ENCODE measurements at places on chromosomes 6 and 20.

- DNase-seq: no peak
Measured at GRCh38 chr20:51128198-51128597, 105.3 kb upstream of the KCNG1 start.

DNA sequence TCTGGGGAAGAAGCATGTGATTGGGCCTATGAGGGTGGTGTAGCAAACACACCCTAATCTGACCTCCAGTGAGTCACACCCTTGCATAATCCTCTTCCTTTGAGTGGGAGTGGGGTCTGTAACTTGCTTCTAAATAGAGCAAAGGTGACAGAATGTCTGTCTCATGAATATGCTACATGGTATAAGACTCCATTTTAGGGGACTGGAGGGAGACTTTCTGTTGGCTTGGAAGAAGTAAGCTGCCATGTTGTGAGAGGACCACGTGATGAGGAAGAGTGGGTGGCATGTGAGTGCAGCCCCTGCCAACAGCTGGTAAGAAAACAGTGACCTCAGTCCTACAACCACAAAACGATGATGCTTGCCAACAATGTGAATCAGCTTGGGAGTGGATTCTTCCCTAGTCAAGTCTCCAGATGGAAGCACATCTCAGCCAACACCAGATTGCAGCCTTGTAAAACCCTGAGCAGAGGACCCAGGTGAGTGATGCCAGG is 3.7 kb downstream of the AK9 start:
- DNase-seq: no peak

- DNase-seq: no peak
Measured at GRCh38 chr6:24691550-24691949, 24.7 kb downstream of the ACOT13 start.

GRCh38 chr20:14721926-14722452 is 384.6 kb upstream of the FLRT3 start:
- no peak for DNase-seq

- no peak for DNase-seq
Measured at GRCh38 chr6:135193221-135193620, 12.1 kb downstream of the MYB start.

GRCh38 chr20:24662752-24663365 is 193.4 kb downstream of the SYNDIG1 start:
- no peak for DNase-seq

- DNase-seq: no peak
Measured at GRCh38 chr20:35226884-35227681, 593 bp downstream of the MMP24 start.

GRCh38 chr6:139981768-139982181 is 607.3 kb upstream of the CITED2 start:
- DNase-seq: no peak

- DNase-seq: no peak
Measured at GRCh38 chr20:8434326-8434876, 302.3 kb downstream of the PLCB1 start.

DNA sequence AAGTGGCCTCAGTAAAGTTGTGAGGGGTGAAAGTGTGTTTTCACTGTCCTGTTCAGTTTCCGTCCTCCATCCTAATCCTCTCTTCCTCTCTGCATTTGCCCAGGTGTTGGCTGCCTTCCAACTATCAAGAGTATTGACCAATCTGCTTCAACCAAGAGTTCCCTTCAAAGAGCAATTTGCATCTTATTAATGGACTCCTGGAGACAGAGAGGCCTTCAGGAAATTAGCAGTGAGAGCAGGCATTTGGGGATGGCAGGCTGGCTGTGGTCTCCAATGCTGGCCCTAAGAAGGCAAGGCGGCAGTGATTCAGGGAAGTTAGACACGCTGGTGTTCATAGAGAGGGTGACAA is 77.2 kb downstream of the GPR6 start:
- no peak for DNase-seq

GRCh38 chr6:11650025-11650696 is 112.6 kb downstream of the TMEM170B start:
- DNase-seq: no peak

- DNase-seq: no peak
Measured at GRCh38 chr6:15511248-15512125, 151.3 kb downstream of the DTNBP1 start.

GRCh38 chr20:34316196-34316814 is 13.2 kb upstream of the AHCY start:
- DNase-seq: no peak

- no peak for DNase-seq
Measured at GRCh38 chr20:62628691-62629090, 13.6 kb upstream of the SLCO4A1 start.

GRCh38 chr20:1335961-1336698 is 7.2 kb upstream of the SDCBP2 start:
- DNase-seq: no peak

GRCh38 chr20:24782801-24783630 is 166.1 kb upstream of the CST7 start:
- DNase-seq: no peak

DNA sequence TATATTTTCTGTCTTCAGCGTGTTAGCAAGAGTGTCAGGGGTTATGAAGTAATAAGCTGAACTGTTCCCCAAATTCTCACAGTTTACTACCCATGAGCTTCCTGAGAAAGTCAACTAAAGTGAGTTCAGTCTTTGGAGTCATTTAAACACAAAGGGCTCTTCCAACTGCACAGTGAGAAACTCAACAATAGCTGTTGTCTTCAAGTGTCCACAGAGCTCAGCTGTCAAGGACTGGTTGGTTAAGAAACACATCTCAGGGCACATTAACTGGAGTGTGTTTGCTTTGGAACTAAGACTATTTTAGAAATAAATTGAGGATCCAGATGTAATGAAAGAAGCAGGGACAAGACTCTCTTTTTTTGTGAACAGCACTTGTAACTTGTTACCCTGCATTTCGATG is 241.4 kb upstream of the SOX4 start:
- DNase-seq: no peak

DNA sequence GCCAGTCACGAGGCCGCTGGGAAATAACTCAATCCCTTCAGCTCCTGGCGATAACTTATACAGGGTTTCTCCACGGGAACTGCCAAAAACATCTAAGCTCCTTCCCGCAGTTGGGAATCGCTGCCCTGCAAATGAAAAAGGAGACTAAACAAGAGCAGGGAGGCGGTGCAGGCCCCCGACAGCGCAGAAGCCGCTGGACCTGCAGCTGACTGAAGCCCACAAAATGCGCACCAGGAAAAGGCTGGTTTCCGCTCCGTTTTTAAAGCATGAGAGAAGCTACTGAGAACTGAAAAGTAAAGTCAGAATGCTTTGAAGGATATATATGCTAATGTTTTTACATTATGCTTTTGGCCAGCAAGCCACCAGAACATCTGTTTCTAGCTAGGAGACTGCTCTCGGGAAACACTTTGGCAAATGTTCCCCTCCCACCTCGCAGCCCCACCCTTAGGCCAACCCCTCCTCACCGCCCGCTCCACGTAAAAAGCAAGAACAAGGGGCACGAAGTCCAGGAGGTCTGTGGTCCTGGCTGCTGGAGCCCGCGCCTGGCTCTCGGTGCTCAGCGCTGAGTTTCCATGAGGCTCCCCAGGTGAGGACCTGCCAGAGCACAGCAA is 90.5 kb downstream of the SOD2 start:
- DNase-seq: no peak

DNA sequence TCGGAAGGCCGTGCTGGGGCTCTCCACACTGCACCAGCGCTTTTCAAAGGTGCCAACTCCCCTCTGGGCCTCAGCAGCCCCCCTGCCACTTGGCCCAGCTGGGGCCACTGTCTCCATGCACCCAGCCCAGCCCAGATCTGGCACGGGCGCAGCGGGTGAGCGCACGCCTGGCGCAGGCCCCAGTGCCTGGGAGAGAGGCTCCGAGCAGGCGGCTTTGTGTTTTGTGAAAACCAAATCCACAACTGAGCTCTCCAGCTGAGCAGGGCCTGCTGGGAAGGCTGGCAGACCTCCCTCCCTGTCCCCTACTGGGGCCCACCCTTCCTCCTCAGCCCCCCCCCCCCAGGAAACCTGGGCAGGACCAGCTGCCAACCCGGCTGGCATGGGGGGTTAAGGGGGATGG is 17.0 kb downstream of the MDGA1 start:
- no peak for DNase-seq

DNA sequence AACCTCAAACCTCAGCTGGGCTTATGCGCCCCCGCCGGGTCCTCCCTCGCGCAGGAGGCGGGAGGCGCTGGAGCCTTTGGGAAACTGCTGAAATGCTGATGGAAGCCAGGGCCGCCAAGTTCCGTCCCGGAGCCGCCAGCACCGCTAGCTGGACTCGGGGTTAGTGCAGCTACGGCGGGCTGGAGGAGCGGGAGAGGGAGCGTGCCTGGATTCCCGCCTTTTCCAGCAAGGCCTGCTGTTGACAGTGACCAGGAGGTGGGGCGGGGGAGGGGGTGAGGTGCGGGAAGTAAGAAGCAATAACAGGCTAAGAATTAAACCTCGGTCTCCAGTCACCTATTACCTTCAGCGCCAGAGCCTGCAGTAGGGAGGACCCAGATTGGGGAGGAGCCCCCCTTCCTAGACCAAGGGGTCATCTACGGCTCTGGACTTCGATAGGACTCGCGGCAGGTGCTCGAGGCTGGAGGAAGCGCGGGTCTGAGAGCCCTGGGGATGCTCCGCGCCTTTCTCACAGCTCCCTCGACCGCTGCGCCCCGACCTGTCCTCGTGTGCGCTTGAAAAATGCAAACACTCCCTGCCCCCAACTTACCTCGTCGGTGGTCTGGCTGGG is 20.5 kb downstream of the COL9A1 start:
- DNase-seq: no peak

- DNase-seq: no peak
Measured at GRCh38 chr6:13715444-13715883, 3.8 kb upstream of the RANBP9 start.

DNA sequence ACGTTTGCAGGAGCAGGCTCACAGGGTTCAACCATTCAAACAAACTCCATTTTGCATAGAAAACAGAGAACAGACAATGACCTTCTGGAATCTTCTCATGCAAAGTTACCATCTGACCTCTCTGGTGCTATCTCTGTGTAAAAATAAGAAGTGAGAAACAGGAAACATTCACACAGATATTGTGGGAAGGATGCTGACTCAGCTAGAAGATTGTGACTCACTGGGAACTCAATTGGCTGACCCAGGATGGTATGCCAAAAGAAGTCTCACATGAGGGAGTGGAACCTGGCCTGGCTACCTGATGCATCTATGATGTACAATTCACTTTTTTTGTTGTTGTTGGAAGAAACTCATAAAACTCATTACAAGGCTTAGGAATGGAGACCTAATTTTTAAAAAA is 61.1 kb upstream of the TBX18 start:
- no peak for DNase-seq

GRCh38 chr20:45059022-45059728 is 41.8 kb downstream of the KCNS1 start:
- no peak for DNase-seq

- DNase-seq: no peak
Measured at GRCh38 chr20:533526-533925, 10.1 kb downstream of the CSNK2A1 start.

- DNase-seq: no peak
Measured at GRCh38 chr6:34284563-34285447, 36.0 kb upstream of the SMIM29 start.

DNA sequence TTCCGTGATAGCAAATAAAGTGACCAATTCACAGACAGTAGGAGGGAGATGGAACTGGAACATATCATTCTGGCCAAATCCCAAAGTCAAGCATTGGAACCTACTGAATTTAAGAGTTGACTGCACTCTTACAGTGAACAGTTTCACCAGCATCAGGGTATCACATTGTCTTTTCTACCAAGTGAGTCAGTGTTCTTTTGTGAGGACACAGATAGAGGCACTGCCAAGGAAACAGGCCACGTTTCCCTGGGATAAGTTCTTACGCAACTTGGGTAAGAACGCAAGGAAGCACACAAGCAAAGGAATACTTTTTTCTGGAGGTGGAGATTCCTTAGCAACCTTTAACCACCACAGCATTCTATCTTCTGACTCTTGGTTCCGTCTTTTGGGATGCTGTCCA is 28.6 kb upstream of the ENPP5 start:
- DNase-seq: no peak

DNA sequence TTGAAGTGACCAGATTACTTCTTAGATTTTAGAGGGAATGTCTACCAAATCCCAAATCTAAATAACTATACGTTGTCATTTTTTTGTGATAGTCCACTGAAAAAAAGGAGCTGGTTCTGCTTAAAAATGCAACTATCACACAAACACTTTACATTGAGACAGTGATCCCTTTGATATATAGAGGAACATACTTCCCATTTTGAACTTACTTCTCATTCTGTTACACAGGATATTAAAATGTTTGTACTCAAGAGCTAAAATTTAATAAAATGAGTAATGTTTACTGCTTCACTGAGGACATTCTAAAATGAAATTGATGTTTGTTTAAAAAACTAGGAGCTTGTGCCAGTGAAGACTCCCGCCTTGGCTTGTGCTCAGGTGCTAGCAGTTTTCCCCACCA is 174.1 kb downstream of the CARMIL1 start:
- no peak for DNase-seq

- DNase-seq: no peak
Measured at GRCh38 chr6:1170794-1171193, 141.1 kb upstream of the FOXQ1 start.

DNA sequence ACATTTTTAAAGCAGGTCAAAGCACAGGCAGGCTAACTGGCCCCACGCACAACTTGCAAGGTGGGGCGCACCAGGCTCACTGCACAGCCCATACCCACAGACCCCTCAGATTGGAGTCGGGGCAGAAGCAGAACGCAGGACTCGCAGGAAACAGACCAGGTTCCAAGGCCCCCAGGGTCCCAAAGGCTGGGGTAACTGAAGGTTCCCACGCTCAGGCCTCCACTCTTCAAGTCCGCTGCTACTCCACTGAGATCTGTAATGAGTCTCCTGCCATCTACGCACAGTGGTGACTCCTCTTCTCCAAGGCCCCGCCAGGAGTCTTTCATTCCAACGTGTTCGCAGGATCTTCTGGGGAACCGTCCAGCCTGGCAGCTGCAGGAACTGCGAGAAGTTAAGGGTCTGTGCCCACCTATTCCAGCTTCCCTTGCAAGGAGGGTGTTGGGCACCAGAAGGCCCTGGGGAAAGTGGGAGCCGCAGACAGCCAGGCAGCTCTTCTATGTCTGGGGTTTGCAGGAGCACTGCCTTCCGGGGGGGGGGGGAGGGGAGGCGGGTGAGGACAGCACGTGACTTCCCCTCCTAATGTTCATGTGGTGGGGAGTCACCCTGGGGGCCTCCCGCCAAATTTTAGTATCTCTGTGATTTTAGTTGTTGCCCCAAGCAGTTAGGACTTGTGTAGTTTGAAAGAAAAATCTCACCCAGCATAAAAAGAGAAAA is 2.0 kb upstream of the TAF4 start:
- no peak for DNase-seq

DNA sequence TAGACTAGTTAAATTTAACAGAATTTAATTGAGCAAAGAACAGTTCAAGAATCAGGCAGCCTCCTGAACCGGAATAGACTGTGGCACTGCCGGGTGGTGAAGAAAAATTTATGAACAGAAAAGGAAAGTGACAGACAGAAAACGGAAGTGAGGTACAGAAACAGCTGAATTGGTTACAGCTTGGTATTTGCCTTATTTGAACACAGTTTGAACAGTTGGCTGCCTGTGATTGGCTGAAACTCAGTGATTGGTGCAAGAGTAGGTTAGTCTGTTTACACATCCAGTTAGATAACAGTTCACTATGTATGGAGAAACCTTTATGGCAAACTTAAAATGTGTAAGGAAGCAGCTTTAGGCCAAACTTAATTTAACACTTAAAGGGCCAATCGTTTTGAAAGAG is 116.0 kb upstream of the CITED2 start:
- no peak for DNase-seq
